ENCODE measurements at places on chromosomes 2 and 18.
A peak's percentile ranks its signal among the peaks of the same experiment; 100 is the strongest.

DNA sequence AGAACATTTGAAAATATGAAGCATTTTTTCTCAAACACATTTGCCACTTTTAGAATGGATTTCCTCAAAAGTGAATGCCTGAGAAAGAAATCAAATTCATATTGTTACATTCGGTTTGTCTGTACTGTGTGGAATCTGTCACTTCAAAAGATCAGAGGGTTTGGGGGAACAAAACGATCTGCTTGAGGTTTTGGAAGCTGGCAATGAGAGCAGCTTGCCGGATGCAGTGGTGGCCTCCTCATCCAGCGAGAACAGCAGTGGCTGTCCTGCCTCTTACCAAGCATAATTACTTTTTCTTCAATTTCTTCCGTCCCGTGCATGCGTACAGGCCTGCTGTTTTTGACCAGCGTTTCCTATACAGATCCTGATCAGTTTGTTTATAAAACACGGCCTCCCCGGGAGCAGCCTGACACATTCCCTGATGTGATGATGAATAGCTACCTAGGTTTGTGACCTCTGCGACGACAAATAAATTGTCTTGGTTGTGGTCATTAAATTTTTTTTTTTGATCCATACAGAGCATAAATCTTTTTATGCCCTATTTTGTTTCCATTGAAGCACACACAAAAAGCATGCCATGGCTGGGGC lies 45.2 kb downstream of the ITGA6 start:
- no peak for DNase-seq

- no peak for DNase-seq
Observed at GRCh38 chr18:55111271-55111670, 152.0 kb upstream of the CCDC68 start.

DNA sequence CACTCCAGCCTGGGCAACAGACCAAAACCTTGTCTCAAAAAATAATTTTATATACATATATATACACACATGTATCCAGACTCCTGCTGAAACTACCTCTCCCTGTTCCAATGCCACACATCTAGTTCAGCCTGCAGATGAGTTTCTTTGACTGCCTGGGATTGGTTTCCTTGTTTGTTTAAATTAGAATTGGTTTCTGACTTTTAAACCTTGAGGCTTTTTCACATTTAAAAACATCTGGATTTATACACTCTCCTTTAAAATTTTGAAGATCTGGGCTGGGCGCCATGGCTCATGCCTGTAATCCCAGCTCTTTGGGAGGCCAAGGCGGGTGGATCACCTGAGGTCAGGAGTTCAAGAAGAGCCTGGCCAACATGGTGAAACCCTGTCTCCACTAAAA lies 21.8 kb upstream of the CXCR1 start:
- no peak for DNase-seq

GRCh38 chr18:22933206-22933965 lies at the start of gene RBBP8:
Gene RBBP8, plus strand, starts transcription at chr18:22933328. Its CDS starts 3,524 bp downstream, at chr18:22936852.
- peak; percentile 92 for DNase-seq

DNA sequence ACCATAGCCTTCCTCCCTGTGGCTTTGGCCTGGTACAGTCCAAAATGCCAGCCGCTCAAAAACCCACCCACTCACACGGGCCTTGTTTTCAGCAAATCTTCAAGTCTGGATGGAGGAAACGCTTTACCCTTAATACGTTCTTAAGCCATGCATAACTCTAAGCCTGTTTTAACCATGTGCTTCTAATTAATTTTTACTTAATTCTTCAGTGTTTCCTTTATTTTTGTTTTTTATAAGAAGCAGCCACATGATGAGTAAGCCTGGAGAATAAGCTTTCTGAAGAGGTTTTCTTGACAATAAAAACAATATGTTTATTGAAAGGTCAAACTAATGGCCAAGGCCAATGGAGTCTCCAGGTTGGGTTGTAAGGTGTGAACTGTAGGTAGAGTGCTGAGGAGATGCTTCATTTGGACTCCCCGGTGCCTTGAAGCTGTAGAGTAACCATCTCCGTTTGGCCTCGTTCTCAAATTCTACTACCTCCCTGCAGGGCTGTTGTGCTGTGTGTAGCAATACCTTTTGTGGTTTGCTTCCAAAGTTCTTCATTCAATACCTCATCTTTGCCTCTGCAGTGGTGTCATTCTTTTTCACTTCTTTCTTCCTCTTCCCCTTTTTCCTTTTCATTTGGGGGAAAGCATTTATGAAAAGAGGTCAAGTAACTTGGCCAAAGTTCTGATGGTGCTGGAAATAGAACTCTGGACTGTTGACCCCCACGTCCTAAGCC lies 113.7 kb downstream of the PRKCE start:
- no peak for DNase-seq

GRCh38 chr2:55431982-55432627 lies 12.4 kb upstream of the CCDC88A start:
- DNase-seq = peak; percentile 48

GRCh38 chr18:52163478-52163877 lies 176.5 kb upstream of the DCC start:
- DNase-seq = no peak

- no peak for DNase-seq
Observed at GRCh38 chr2:217409949-217410680, 550.3 kb upstream of the TNP1 start.

DNA sequence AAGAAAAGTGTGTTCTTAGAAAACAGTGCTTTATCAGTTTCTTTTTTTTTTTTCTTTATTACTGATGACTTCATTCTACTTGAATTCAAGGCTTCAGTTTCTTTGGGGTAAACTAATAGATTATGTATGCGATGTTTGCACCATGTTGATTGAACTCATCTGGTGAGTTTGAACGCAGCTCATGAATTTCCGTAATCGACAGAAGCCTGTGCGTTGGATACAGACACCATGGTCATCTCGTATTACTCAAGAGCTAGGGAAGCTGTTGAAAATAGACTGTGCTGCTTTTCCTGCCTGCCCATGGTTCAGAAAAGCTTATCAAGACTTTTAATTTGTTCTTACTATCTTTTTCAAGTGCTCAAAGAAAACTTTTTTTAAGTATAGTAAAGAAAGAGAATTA lies 185.5 kb upstream of the NRP2 start:
- no peak for DNase-seq

- no peak for DNase-seq
Observed at GRCh38 chr18:79010802-79011201, 31.2 kb downstream of the SALL3 start.

DNA sequence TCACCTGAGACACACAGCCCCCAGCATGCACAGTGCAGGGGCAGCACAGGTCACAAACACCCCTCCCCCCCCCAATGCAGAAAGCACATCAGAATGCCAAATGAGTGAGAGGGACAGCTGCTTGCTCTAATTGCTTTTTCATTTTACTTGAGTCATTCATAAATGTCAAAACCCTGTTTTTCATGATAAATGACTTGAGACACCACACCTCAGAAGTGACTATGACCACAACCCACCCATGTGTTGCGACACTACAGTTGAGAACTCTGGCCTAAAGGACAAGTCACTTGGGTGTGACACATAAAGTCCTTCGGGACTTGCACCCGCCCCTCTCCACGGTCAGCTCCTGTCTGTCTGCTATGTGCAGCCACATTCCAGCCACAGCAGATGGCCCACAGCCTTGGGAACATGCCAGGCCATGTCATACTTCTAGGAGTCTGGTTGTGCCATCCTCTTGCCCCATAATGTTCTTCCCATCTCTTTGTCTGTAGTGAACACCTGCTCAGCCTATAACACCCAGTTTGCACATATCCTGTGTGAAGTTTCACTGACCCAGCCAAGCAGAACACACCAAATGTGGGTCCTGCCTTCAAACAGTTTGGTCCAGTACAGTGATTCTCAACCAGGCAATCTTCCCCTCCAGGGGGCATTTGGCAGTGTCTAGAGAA lies 30.2 kb upstream of the RIOK3 start:
- no peak for DNase-seq

GRCh38 chr2:127811397-127812321 lies 688 bp upstream of the WDR33 start:
- no peak for DNase-seq

DNA sequence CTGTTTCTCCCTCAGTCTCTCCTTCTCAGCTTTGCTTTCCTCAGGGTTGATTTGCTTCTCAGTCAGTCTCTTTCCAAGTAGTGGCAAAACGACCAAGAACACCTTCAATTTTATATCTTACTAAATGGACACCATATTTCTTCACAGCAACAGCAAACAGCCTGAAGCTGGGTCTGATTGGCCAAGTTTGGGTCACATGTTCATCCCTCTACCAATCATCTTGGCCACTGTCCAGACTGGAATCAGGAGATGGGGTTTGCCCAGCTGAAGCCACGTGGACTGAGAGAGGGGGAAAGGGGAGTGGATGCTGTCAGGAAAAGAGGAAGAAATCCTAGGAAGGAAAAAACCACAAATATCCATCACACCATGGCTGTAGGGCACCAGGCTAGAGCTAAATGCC lies 42.0 kb upstream of the ACMSD start:
- no peak for DNase-seq

DNA sequence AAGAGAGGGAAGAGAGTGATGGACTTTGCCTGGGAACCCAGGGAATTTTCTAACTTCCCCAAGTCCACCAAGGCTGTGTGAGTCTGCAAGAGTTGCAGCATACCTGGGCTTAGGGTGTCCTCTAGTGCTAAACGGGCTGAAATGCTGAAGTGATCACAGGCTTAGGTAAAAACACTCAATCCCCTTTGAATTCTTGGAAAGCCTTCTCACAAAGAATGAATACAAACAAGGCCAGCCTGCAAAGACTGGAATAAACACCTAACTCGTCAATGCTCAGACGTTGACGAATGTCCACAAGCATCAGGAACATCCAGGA lies 30.0 kb upstream of the BMP10 start:
- DNase-seq = peak; percentile 4

- DNase-seq = no peak
Observed at GRCh38 chr2:61090386-61090921, 24.8 kb downstream of the SANBR start.

GRCh38 chr2:86500325-86501083 lies 59.3 kb downstream of the KDM3A start:
- DNase-seq = peak; percentile 18

DNA sequence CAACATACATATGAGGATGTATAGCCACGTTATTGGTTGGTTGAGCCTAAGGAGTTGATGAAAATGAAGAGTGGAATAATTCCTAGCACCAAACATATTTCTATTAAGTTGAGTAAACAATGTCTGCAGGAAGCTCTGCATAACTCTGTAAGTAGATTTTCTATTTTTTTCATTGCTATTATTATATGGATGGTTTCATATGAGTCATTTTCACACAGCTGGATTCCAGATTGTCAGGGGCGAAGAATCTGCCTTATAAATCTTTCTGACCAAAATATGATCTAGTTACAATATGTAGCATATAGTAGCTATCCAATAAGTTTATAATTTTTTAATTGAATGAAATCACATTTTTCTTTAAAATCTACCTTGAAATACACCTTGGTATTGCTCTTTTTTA lies 468.0 kb upstream of the PKDCC start:
- no peak for DNase-seq

GRCh38 chr2:107266555-107266954 lies 380.6 kb upstream of the ST6GAL2 start:
- no peak for DNase-seq

DNA sequence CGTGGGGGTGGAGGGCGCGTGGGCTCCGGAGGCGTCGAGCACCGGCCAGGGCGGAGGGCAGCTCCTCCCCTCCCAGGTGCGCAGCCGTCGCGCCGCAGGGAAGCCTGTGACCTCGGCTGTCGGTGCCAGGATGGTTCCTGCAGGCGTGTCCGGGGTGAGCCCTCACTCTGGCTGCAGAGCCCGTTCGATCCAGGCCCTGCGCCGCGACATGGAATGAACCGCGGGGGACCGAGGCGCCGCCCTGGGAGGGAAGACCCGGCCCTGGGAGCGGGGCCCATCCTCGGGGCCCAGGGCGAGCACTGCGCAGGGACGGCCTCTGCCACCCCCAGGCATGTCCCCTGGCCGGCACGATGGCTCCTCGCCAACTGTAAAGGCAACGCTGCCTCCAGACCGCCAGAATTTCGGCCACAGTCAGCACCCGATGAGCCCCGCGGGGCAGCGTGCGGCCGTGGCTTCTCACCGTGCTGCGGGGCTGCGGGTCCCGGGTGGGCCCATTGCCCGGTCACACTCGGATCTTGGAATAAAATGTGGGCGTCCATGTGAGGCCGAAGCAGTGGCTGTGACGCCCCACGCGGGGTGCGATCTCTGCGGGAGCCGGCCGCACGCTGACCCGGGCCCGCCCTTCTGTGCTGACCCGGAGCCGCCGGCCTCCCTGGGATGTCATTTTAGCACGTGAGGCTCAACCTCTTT lies 26.6 kb downstream of the SALL3 start:
- no peak for DNase-seq

DNA sequence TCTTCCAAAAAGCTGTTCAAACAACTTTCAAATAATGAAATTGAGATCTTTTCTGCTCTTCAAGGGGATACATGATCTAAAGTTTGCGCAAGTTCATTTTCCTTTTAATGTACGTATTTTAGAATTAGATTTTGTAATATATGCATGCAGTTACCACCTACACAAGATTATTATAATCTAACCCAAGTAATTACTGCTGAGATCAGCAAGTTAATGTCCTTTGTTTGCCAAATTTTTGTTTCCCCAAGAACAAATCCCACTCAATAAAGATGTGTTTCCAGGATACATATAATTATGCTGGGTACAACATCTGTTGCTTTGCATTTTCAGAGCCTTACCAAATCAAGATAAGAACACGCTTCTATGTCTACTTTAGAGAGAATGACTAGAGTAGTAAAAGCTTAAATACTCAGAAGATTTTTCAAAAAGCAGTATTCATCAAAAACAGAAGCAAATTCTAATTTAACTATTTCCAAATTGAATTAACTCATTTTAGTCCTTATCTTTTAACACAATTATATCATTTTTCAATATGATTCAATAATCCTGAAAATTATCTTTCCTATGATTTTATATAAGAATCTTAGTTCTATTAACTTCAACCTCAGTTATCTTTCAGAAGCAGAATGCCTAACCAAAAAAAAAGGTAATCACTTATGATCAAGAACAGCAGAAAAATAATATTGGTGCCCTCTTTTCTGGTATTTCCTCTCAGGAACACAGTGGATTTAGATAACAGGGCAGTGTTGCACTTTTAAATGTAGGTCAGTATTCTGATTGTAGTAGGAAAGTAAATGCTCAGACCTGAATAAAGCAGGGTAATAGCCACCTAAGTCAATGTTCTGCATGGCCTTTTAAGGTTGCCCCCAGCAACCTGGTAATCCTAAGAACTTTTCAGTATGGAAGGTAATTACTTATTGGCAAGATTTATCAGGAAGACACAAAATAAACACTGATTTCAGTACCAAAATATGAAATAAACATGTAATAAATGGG lies 28.0 kb downstream of the CERKL start:
- DNase-seq = peak; percentile 54

GRCh38 chr2:11758647-11759046 lies 12.2 kb downstream of the LPIN1 start:
- no peak for DNase-seq

- no peak for DNase-seq
Observed at GRCh38 chr2:29061616-29062015, 12.7 kb downstream of the PCARE start.
